ENCODE measurements at places on chromosomes 2 and 18.

GRCh38 chr2:239275847-239276831 lies 124.7 kb downstream of the HDAC4 start:
- DNase-seq = peak; percentile 52

DNA sequence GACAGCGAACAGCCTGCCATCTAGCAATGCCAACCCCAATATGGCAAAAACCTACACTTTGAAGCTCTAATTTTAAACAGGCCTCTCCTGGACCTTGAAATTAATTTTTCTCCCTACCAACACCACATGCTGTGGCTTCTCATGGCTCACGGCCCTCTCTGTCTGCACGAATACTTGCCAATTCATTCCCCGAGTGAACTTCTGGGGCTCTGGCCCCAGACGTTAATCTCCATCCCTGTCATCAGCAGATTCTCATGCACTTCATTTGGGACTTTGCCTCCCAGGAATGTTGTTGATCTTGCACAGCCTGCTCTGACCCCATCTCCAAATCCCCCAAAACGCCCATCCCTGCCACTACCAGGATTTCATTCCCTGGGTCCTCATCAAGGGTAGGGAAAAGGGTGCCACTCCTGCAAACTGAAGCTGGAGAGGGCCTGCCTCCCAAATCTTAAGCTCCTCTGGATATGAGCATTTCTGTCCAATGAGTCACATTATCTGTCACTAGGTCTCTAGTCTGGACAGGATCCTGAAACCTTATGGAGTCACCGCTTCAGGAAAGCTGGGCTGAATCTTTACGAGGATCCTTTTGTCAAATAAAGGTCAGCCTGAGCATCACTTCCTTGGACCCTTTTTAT lies 10.4 kb downstream of the FIGLA start:
- peak; percentile 79 for DNase-seq

- peak; percentile 77 for DNase-seq
Measured at GRCh38 chr2:42906557-42907411, 114.4 kb upstream of the HAAO start.

DNA sequence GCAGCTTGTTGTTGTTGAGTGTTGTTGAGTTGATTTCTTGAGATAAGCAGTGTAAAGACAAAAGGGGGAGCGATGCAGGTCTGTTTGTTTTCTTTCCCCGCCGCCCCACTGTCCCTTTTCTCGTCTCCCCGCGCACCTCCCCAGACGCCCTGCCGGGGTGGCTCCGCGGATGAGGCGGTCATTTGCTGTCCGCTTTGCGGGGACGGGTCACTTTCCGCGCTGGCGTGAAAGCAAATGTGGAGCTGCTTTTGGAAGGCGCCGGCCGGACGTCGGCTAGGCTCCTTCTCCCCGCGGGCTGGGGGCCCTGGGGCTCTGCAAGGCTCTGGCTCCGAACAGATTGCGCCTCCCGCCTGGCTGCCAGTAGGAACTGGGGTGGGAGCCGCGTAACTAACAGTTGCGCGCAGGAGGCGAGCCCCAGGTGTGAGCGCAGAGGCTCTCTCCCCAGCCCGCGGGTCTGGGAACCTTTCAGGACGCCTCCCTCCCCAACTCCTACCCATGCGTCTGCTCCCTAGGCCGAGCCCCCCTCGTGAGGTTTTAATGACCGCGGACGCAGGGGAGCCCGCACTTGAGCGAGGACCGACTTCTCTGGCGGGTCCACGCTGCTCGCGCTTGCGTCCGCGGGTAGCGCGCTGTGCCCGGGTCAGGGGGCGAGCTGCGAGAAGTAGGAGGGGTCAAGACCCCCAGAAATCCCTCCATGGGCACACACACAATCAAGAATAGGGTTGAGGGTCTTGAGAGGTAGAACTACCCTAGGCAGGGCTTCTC lies 146.6 kb downstream of the MEIS1 start:
- DNase-seq = peak; percentile 44

GRCh38 chr2:99081891-99082290 lies 59.6 kb upstream of the C2orf15 start:
- no peak for DNase-seq

GRCh38 chr2:8671802-8672201 lies 10.1 kb upstream of the ID2 start:
- no peak for DNase-seq

DNA sequence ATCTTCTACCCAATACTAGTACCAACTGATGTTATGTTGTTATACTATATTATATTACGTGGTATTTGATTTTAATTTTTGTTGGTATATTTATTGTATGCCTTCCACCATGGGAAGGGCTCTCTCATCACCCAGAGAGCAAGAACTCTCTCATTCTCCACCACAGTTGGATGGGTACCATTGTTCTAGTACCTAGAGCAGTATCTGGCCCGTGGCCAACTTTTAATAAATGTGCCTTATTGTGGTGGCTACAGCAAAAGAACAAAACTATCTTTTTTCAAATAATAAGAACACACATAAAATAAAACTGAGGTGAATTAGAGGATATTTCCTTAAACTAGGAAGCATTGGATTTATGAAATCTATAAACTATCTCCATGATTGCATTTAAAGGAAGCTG lies 71.8 kb downstream of the PID1 start:
- DNase-seq = no peak

- DNase-seq = peak; percentile 18
Measured at GRCh38 chr2:126527836-126528490, 128.0 kb upstream of the GYPC start.

DNA sequence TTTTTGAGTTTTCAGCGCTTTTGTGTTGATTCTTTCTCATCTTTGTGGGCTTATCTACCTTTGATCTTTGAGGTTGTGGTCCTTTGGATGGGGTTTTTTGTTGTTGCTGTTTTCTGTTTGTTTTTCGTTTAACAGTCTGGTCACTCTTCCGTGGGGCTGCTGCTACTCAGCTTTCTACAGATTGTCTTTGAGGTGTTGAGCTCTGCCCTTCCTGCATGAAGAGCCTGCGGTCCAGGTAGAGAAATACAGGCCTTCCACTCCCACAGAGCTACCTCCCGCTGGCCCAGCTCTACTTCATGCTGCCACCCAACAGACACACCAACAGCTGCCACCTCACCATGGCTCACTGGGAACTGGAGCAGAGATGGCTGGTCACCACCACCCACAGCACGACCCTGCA lies 61.7 kb upstream of the RNU4ATAC start:
- no peak for DNase-seq

Data from fibroblast of skin of right biceps (primary cell).